ENCODE measurements at places on chromosomes 3 and 15.
A peak's percentile ranks its signal among the peaks of the same experiment; 100 is the strongest.

GRCh38 chr3:127005864-127006500 lies 23.1 kb downstream of the PLXNA1 start:
- DNase-seq: no peak

GRCh38 chr3:197471221-197472010 lies 84.4 kb downstream of the BDH1 start:
- no peak for DNase-seq

GRCh38 chr15:35442742-35443141 lies 103.2 kb downstream of the DPH6 start:
- DNase-seq: no peak

GRCh38 chr15:55494931-55495330 lies 13.1 kb downstream of the DNAAF4 start:
- no peak for DNase-seq

DNA sequence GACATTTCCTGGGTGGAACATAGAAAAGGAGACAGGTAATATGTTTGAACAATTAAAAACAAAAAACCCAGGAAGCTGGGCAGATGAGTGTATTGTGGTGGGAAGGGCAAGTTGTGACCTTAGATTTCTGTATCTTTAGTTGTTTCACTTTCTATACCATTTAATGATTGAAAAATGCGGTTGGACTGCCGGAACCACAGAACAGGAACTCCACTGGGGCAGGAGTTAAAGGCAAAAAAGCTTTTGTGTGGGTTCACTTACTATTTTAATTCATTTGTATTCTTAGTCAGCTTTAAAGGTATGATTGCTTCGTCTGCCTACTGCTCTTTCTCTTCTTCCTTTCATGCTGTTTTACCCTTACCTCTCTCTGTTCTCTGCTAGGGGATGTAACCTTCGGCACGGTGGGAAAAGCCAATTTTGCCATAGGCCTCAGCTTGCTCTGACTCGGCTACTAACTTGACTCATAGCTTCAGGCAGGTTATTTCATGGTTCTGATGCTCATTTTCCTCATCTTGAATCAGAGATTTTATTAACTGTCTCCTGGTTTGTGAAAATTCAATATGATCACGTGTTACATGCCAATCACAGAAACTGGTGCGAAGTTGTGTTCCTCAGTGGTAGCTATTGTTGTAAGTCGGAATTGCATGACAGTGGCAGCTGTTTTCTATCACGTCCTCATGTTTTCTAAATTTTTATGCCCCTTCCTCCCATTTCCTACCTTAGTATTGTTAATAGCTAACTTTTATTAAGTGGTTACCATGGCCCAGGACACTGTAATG lies 1.6 kb upstream of the MCTP2 start:
- DNase-seq: peak; percentile 35

DNA sequence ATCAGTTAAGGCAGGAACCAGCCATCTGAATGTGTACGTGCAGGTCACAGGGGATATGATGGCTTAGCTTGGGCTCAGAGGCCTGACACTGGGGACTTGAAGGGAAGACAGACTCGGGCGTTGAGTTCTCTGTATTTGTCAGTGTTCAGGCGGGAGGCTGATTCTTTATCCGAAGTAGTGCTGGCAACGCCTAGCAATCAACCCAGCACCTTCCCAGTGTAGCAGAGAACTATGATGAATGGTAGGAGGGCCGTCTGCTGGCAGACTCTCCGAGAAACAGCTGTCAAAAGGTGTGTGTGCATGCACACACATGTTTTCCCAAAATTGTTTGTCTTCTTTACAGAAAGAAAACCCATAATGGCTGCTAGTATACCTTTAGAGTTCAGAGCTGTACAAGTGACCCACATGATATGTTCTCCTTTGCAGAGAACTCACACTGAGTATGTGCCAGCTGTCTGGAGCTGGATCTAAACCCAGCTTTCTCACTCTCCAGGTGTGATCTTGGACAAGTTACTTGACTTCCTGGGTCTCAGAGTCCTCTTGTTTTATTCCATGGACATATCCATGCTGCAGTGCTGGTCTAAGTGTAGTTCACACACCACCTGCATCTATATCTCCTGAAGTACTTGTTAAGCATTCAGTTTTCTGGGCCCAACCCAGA lies 74.5 kb upstream of the LARS2 start:
- no peak for DNase-seq
